ENCODE measurements at places on chromosomes 2 and 18.

- DNase-seq = no peak
These were observed 87.0 kb upstream of the LRP1B start for GRCh38 chr2:142217804-142218203.

GRCh38 chr2:42659609-42660008, 91.2 kb downstream of the MTA3 start:
- DNase-seq = no peak

GRCh38 chr2:196535742-196536141, 103.8 kb upstream of the CCDC150 start:
- no peak for DNase-seq

DNA sequence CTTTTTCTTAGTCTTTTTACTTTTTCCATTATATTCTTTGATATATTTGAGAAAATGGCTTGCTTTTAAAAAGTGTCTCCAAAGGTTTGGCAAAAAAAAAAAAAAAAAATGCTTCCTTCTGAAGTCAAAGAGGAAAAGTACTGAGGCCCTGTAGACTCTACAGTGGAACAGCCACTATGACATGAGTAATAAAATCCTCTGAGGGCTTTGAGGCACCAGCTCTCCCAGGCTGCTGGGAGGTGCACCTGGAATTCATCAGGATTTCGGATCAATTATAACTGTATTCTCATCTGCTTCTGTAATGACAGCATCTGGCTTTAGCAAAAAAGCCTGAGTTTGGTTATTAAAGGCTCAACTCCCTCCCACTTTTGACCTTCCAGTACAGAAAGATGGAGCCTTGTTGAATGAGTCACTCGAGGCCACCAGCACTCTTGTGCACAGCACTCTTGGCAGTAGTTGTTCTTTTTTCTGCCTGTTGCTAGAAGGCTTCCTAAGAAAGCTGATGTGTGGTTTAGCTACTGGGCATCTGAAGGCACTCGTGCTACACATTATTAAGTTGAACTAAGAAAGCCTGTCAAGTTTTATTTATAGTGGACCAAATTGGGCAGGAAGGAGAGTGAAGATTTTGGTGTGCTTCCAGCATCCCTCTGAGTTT, 131.3 kb downstream of the PRPF40A start:
- no peak for DNase-seq

DNA sequence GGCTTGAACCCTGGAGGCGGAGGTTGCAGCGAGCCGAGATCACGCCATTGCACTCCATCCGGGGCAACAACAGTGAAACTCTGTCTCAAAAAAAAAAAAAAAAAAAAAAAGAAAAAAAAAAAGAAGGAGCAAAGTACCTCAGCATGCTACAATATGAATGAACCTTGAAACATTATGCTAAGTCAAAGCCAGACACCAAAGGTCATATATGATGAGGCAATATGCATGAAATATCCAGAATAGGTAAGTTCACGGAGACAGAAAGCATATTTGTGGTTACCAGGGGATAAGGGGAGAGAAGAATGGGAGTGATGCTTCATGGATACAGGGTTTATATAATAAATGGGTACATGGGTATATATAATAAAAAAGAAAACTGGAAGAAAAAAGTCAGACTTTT, 93.3 kb downstream of the PRELID3A start:
- no peak for DNase-seq

DNA sequence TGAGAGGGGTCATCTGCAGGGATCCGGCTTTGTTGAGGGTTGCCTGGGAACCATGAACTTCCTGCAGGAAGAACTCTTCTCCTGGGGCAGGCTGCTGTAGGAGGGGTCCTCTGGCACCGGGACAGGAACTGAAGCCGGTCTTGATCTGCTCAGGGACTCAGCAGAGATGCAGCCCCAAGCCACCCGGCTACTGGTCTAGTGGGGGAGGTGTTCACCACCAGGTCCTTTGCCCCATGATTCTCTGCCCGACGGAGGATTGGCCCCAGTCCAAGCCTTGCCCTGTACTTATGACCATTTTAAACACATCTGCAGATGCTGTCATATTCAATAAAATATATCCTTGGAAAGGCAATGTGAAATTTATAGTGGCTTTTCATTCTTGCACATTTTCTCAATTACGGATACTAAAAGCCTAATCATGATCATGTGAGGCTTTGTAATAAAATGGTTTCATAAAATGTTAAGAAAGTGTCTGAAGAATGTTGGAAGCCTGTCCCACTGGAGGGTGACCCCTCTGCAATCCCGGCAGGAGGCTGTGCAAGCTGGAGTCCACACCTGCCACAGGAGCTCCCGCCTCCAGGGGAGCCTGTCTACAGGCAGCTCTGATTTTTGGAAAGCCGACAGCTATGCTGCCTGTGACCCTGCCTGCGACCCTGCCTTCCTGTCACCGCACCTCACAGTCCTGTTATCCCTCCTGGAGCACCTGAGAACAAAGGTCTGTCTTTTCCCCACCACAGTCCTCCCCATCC, 98.8 kb upstream of the TAF1B start:
- DNase-seq = no peak

- no peak for DNase-seq
These were observed 194.7 kb upstream of the ERBB4 start for GRCh38 chr2:212733273-212733672.

DNA sequence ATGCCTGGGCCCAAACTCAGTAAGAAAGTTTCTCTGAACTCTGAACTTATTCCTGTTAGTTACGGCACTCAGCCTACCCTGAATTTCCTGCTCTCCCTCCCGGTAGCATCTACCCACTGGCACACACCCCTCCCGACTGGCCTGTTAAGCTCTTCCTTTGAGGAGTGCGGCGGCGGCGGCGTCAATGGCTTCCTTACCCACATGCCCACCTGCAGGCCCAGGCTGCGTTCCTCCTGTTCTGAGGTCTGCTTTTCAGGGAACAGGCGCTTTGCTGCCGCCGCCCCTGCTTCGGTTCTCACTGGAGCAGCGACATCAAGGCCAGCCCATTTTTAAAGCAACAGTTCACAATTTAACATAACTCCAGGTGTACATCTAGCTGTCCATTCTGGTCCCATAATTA, 432.4 kb downstream of the DCDC2C start:
- no peak for DNase-seq

DNA sequence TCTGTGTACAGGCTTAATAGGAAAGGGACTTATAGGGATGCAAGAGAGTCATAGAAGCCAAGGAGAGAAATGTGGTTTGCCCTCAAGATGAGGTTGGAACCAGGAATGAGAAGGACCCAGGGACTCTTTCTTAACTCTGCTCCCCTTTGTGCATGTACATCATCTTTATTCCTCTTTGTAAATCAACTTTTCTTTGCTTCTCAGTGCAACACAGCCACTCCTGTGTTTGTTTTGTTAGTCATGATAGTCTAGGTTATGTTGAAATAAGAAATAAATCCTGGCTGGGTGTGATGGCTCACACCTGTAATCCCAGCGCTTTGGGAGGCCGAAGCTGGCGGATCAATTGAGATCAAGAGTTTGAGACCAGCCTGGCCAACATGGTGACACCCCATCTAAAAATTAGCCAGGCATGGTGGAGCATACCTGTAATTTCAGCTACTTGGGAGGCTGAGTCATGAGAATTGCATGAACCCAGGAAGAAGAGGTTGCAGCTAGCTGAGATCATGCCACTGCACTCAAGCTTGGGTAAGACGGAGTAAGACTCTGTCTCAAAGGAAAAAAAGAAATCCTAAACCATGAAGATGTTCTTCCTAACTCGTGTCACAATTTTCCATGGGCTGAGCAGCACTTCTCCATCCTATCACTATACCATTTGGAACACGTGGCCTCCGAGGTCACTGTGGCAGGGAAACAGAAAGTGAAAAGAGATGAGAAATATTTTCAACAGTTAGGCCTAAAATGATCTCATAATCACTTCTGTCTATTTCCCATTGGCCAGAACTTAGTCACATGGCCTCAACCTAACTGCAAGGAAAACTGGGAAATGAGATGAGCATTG, 73.0 kb upstream of the TMEM17 start:
- DNase-seq = no peak

- no peak for DNase-seq
These were observed 144.3 kb upstream of the SERTAD2 start for GRCh38 chr2:64797881-64798575.

DNA sequence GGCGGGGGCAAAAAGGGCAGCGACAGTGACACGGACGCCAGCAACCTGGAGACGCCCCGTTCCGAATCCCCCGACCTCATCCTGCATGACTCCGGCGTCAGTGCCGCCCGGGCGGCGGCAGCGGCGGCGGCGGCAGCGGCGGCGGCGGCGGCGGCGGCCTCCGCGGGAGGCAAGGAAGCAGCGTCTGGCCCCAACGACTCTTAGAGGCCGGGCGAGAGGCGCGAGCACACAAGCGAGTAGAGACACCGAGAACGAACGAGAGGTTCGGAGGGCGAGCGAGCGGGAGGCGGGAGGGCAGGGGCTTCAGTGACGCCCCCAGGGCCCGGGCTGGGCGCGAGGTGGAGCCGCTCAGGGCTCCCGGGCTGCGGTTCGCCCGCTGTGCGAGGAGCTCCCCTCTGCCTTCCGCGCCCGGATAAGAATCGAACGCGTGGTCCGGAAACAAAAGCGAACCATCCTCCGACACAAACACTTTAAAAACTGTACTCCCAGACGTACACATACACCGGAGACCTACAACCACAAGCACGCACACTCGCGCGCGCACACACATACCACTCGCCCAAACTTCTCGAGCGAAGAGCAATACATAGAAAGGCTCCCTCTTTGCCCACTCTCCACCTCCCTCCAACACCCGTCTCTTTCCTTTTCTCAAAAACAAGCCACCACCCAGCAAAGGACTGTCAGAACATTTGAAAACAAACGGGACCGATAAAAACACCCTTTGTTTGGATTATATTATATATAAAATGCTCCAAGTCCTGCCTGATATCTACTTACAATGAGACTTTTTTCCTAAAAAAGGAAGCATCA, 2.8 kb downstream of the SP9 start:
- no peak for DNase-seq

DNA sequence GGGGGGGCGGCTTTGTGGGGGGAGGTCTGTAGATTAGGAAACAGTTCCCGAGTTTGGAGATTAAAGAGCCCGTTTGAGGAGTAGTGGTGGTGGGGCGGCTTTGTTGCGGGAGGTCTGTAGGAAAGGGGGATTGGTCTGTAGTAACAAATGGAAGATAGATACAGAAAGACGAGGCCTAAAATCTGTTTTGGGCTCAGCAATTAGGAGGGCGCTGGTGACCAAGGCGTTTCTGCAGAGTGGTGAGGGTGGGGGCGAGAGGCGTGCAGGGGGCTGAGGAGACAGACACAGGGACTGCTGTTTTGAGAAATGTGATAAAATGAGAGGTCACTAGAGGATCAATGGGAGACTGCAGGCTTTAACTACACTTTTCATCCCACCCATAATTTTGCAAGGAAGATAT, 1.6 kb upstream of the ADNP2 start:
- DNase-seq = no peak

DNA sequence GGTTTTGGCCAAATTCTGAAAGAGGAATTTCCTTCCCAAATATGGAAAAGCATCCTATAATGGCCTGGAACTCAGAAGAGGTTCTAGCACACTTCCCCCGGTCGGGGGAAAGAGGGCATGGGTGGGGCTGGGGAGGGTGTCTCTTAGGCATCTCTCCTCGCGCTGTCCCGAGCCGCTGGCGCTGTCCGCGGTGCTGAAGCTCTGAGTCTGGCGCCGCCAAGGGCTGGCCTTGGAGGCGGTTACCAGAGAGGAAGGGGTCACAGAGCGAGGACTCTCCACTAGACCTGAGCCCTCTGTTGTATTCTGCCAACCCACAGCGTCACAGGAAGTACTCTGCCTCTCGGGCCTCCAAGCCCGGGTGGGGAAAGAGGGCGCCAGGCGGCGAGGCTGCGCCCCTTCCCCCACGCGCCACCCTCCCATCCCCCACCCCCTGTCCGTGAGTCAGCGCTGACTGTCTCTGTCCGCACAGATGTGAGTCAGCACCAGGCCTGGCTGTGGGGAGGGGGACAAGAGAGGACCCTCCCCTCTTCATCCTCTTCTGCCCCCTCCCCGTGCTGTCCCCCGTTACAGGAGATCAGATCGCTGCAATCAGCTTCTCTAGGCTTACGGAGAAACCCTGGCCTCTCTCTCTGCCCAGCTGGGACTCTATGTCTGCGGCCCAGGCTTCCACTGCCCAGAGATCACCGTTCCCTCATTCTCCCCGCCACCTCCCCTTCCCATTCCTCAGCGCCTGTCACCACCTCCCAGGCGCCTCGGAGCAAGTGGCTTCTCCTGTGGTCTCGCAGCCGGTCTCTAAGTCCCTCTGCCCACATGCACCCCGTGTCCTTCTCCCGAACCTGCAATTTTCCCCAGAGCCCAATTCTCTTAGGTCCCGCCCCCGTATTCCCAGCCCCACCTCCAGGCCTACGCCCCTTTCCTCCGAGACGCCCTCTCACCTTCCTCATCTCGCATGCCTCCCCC, 779 bp downstream of the PTPRN start:
- DNase-seq = peak; percentile 11

GRCh38 chr2:226495466-226496272, 304.0 kb downstream of the IRS1 start:
- DNase-seq = no peak

- no peak for DNase-seq
These were observed 75.6 kb downstream of the LRP2 start for GRCh38 chr2:169286624-169287231.

DNA sequence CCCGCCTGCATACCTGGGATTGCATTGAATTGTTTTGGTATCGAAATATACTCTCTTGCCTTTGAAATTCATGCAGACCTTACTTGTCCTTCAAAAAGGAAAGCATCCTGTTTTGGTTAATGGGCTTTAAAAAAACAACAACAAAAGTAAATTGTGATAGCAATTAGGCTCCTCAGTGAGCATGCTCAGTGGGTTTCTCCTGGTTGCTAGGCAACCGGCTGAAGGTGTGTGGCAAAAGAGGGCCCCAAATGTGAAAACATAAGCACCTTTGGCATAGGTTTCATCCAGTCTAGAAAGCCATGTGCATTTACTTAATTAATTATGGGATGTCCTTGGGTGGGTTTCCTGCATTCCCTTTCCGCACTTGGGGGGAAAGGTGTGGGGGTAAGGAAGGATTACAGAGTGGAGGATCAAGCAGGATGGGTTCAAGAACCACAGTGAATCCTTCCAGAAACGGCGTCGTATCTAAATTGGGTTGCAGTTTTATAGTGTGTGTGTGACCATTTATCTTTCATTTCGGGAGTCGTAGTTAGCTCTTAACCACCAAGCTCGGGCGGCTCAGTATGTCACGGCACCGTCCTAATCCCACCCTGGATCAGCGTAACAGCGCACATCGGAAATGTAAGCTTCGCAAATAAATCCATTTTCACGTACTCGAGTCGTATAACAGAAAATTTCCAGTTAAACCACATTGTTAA, 274.9 kb upstream of the TCF4 start:
- no peak for DNase-seq

GRCh38 chr18:29841631-29842030, 1200.9 kb downstream of the DSC3 start:
- no peak for DNase-seq

- DNase-seq = no peak
These were observed 3.8 kb downstream of the PAX3 start for GRCh38 chr2:222294996-222295367.

GRCh38 chr18:75530118-75530517, 102.6 kb upstream of the SMIM21 start:
- no peak for DNase-seq

DNA sequence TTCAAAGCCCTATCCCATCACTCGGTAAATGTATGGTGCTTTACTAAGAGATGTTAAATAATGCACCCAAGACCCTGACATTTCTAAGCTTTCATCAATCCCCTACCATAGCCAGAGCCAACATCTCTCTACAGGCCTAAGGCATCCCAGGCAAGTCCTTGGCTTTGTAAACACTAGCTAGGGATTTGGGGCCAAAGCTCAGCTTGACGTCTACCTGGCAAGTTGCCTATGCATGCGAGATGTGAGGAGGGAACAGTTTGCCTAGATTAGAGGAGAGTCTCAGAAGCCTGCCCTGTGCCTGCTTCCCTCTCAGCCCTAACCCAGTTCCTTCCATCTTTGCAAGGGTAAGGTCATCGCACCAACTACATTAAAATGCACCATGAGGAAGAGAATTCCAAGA, 221.5 kb upstream of the NCKAP5 start:
- no peak for DNase-seq
